NK-92 treated with Interleukin-12 subunit alpha and Interleukin-12 subunit beta, amount 100 ng/mL, for 24 hours (cell line): ENCODE measurements at places on chromosomes 4 and X.

DNA sequence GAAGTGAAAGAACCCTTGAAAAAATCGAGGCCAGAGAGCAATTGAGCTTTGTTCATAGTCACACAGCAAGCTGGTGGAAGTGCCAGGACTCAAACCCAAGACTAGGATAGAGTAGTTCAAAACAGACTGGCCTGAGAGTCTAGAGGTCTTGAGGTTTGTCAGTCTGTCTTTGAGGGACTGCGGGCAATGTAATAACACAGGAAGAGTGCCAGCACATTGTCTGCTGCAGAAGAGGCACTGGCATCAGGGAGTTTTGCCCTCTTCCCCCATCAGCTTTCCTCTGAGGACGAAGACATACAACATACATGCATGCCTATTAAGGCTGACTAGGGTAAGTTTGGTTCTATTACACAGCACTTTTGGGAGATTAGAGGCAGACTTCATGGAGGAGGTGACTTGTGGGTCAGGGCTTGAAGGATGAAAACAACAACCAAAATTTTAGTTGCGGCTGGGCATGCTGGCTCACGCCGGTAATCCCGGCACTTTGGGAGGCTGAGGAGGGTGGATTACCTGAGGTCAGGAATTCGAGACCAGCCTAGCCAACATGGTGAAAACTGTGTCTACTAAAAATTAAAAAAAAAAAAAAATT is 64.1 kb upstream of the LAS1L start:
- DNase-seq: no peak

- DNase-seq: no peak
Measured at GRCh38 chr4:162360369-162361149, 196.8 kb upstream of the FSTL5 start.

GRCh38 chr4:85734424-85734831 is 259.5 kb downstream of the ARHGAP24 start:
- no peak for DNase-seq

DNA sequence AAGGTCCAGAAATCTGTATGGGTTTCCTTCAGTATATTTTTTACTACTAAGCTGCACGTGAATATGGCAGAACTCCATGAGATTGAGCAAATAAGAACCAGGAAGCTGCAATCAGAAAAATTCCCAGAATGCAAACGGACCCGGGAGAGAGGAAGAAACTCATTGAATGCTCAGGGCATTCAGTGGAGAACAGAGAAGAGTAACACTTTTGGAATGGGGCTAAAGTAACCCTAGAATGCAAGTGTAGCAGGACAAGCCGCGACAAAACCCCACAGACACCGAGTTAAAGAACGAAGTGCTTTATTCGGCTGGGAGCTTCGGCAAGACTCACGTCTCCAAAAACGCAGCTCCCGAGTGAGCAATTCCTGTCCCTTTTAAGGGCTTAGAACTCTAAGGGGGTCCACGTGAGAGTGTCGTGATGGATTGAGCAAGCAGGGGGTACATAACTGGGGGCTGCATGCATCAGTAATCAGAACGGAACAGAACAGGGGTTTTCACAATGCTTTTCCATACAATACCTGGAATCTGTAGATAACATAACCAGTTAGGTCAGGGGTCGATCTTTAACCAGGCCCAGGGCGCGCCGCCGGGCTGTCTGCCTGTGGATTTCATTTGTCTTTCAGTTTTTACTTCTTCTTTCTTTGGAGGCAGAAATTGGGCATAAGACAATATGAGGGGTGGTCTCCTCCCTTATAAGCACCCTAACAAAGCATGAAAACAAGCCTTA is 56.4 kb downstream of the RAB28 start:
- no peak for DNase-seq

- no peak for DNase-seq
Measured at GRCh38 chrX:112071132-112071531, 11.4 kb downstream of the TRPC5 start.

- DNase-seq: no peak
Measured at GRCh38 chr4:105198541-105198940, 51.9 kb downstream of the TET2 start.

- DNase-seq: no peak
Measured at GRCh38 chr4:182291597-182292270, 48.5 kb downstream of the TENM3 start.

DNA sequence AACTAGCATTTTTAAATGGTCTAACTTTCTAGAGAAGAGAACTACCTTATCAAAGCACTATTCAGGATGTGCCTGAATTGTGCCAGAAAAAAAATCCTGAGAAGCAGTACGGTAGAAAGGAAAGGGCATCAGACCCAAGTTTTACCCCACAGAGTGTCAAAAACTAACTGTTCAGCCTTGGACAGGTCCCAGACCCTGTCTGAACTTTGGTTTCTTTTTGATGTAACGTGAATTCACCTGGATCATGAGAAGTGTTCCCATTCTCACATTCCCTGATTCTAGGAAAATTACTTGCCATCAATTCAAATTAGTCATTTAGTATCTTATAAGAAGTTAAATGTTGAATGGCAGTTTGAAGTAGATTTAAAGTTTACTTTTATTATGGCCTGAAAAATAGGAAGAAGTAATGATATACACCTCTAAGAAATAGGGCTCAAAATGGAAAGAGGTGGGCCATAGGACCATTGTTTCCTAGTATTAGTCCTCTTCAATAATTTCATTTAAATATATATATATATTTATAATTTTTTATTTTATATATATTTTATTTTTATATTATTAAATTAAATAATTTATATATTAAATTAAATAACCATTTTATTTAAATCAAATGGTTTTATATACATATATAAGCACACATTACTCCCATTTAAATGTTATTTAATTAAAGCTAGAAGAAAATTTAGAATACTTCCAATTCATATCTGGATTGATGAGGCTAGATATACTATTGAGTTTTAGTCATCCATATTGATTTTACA is 181.9 kb upstream of the PPARGC1A start:
- no peak for DNase-seq

GRCh38 chr4:107902715-107903114 is 28.6 kb upstream of the CYP2U1 start:
- DNase-seq: no peak

GRCh38 chr4:88177983-88178625 is 19.7 kb upstream of the ABCG2 start:
- DNase-seq: no peak

- DNase-seq: no peak
Measured at GRCh38 chrX:65576160-65576559, 41.6 kb upstream of the LAS1L start.

DNA sequence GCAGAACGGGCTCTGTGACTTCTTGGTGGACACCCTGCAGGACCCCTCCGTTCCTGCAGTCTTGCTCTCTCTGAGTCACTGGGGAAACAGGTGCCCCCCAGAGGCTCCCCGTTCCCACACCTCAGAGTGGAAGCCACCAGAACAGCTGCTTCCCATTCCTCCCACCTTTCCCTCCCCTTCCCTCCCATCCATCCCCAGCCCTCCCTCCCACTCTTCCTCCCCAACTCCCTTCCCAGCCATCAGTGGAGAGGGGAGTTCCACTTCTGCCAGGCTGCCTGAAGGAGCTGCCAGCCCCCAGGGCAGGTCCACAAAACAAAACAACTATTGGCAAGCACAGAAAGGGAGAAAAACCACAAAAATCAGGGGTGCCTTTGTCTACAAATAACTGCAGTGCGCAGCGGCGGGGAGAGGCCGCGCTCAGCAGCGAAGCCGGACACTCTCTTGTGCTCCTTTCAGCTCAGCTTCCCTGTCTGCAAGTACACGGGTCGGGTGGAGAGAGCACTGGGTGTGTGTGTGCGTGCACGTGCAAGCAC is 8.1 kb downstream of the SSR4 start:
- no peak for DNase-seq

DNA sequence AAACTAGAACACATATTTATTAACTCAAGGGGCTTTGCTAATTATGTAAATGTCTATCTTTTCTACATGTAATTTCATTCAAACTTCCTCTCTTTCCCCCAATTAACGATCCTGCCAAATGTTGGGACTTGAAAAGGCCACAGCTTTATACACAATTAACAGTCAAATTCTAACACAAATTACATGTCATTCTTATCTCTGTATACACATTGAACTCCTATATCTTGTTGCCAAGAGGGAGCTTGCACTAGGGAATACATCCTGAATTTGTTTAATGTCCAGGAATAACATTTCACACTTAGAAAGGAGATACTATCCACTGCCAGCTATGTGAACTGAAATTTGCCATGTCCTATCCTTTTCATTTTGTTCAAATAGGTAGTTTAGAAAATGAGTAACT is 38.9 kb upstream of the MAB21L2 start:
- no peak for DNase-seq

DNA sequence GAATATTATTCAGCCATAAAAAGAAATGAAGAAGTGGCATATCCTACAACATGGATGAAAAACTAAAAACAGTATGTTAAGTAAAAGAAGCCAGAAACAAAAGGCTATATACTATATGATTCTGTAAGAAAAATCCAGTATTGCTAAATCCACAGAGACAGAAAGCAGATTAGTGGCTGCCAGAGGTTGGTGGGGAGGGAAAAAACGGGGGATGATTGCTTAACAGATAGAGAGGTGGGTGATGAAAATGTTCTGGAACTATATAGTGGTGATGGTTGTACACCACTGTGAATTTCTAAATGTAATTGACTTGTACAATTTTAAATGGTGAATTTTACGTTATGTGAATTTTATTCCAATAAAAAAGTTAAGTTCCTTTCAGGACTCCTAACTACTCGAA is 157.6 kb upstream of the SH3RF1 start:
- no peak for DNase-seq

DNA sequence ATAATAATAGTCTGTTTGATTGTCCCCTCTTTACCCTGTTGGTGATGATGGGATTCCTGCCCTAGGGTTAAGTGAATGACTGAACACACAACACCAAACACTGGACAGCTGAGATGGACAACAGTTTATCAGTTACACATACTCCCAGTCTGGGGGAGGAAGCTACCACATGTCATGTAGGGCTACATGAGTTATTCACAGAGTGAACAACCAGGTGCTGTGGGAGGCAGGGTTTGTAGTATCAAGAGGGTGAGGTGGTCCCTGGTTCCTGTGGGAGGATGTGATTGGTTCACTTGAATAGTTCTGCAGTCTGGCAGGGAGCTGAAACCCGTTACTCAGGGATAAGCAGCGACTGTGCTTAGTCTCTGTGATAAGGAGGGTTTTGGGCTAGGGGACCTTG is 88.8 kb upstream of the AP1S2 start:
- no peak for DNase-seq

GRCh38 chr4:106753426-106753825 is 282.7 kb downstream of the DKK2 start:
- DNase-seq: no peak

DNA sequence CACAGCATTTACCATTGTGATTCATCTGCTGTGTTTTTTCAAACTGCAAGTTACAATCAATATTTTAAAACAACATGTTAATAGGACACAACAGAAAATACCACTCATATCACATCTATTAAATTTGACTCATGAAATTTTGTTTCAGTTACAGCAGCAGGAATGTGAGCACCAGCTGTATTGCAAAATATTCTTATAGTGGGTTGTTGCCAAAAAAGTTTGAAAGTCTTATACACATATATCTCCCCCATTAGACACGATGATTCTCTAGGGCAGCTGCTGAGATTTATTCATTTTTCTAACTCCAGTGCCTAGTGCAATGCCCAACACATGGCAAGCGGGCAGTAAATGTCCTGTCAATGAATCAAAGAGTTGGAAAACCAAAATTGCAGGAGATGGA is 26.6 kb upstream of the NKX3-2 start:
- no peak for DNase-seq
